ENCODE measurements at places on chromosomes 3 and 15.

GRCh38 chr3:128276146-128276435 is 122.8 kb downstream of the EEFSEC start:
- DNase-seq = no peak

DNA sequence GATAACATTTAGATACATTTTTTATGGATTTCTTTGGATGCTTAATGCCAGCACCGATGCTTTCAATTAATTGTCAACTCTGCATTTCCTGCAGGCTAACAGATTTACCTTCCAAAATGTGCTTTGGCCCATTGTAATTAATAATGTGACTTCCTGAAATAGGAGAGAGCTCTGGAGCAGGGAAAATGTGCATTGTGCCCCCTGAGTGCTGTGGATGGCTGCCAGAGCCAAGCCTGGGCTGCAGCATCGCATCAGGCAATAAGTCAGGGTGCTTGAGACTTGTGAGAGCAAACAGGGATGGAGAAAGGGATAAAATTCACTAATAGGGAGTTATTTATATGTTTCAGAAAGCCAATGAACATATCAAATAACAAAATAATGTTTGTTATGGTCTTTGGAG is 133.8 kb downstream of the MOBP start:
- no peak for DNase-seq

DNA sequence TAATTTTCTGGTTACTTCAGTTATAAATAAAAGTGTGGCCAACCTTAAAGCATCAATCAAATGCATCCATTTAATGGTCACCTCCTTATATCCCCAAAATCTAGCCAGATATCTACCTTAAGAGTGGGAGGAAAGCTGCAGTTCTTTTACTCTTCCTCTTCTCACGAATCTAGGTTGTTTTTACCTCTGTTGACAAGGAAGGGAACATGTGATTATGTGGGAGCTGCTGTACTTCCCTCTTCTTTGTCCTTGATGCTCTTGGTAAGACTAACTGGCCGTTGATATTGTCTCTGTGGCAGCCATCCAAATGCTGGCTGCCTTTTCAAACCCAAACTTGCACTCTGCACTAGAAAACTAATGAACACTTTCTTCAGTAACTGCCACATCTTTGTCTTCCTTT is 275.3 kb upstream of the CADM2 start:
- no peak for DNase-seq

- DNase-seq = peak; percentile 87
These were observed 486 bp downstream of the CDIN1 start for GRCh38 chr15:36579792-36580431.

DNA sequence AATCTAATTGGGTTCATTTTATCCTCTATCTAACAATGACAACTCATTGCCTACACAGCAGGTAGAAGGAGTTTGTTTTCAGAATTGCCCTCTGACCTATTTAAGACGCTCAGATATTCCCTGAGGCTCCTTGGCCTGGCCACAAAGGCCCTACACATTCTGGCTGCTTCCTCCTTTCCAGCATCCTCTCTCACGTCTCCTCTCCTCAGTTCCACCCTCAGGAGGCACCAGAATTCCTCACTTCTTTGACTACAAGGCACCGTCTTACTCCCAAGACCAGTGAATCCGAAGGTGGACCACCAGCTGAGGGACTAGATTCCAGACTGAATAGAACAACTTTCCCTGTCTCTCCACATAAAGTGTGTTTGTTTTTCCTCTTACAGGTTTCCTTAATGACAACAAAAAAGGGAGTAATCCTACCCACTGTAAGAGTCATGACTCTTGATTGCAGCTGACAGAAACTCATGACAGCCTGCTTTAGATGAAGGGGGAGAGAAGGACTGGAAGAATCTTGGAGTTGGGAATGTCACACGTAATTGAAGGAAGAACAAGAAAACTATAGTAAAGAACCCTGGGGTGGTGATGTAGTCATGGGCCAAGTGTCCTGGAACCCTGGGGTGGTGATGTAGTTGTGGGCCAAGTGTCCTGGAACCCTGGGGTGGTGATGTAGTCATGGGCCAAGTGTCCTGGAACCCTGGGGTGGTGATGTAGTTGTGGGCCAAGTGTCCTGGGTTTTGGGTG is 22.0 kb upstream of the MUC20 start:
- DNase-seq = no peak

DNA sequence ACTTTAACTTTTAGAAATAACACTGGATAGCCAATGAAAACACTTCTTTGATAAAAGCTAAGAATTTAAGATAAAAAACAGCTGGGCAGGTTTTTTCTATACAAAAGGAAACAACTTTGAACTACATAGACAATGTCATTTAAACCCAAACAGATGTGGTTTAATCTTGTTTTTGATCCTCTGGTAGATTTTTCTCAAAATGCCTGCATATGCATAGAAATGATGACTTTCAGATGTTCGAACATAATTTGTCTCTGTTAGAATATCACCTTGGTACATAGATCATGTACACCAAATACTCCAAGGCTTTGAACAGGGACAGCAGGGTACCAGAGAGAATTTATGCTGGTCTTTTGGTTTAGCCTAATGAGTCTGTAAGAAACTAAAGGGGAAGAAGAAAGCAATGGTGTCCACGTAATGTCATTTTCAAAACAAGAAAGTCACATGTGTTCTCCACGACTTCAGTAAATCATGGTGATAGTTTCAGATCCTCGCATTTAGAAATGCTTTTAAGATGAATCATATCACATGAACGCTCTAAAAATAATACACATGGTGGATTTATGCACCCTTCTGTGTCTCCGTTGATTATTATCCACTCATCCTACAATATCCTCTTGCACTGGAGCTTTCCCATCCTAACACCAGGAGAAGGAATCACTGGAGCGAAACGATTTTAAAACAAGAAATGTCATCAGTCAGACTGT is 160.1 kb upstream of the PDZRN3 start:
- DNase-seq = no peak

DNA sequence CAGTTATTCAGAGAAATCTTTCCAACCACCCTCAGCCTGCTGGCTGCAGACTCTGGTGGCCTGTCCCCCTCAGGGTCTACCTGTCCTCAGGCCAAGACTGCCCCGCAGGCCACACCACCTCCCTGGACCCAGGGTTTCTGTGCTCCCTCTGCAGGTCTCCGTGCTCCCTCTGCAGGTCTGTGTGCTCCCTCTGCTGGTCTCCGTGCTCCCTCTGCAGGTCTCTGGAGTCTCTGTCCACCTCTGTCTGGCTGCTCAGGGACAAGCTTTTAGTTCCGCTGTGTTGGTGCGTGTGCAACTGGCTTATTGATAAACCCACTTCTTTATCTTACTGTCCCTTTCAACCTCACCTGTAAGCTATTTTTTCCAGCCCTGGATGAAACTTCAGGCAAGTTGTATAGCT is 30.1 kb downstream of the BDH1 start:
- DNase-seq = no peak

DNA sequence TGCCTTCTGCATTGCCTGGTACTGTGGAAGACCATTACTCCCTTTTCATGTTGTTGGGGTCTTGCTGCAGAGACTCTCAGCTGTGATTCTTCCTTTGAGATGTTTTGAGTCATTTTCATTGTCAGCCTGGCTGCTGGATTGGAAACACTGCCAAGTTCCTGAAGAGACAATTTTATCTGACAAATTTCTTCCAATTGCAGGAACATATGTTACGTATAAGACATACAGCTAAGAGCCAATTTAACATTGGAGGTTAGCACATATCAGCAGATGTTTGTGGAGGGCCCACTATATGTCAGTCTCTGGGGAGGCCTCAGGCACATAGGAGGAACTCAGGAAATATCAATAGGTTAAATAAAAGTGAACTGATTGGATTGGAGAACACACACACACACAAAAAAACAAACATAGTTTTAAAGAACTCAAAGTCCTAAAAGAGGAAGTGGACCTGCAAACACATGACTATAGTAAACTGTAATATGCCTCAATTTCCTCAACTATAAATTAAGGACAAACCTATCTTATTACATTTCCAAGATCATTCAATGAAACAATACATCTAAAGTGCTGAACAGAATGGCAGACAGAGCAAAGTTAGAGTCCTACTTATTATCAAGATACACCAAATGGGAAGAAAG is 172.3 kb downstream of the MYRIP start:
- no peak for DNase-seq

DNA sequence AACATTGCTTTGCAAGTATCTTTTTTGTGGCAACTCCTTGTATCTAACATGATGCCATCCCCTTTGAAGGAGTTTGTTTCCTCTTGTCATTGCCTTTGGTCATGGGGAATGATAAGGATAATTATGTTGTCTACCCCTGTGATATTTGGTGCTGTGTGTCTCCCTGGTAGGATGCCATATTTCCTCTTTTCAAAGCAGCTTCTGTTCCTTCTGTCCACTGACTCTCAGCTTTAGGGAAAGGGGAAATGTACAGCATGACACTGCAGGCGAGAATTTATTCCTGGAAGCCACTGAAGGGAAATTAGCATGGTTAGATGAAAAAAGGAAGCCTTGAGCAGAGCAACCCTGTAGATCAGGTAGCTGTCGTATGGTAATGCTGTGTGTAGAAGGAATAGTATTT is 576.7 kb downstream of the CADM2 start:
- DNase-seq = no peak

DNA sequence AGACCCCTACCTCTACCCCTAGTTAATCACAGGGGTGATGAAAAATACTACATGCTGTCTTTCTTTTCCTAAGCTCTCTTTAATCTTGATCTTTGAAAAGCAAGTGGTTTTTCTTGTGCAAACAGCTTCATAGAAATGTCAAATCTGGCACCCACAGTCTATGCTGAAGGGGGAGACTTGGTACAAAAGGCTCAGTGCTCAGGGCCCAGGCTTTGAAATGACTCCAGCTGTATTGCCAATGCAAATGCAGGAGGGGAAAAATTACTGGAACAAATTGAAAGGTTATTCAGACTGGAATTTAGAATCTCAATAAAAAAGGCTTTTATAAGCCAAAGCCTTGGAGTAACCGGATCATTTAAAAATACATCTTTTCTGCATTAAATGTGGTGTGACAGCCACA is 223.9 kb downstream of the LRTM1 start:
- DNase-seq = no peak

DNA sequence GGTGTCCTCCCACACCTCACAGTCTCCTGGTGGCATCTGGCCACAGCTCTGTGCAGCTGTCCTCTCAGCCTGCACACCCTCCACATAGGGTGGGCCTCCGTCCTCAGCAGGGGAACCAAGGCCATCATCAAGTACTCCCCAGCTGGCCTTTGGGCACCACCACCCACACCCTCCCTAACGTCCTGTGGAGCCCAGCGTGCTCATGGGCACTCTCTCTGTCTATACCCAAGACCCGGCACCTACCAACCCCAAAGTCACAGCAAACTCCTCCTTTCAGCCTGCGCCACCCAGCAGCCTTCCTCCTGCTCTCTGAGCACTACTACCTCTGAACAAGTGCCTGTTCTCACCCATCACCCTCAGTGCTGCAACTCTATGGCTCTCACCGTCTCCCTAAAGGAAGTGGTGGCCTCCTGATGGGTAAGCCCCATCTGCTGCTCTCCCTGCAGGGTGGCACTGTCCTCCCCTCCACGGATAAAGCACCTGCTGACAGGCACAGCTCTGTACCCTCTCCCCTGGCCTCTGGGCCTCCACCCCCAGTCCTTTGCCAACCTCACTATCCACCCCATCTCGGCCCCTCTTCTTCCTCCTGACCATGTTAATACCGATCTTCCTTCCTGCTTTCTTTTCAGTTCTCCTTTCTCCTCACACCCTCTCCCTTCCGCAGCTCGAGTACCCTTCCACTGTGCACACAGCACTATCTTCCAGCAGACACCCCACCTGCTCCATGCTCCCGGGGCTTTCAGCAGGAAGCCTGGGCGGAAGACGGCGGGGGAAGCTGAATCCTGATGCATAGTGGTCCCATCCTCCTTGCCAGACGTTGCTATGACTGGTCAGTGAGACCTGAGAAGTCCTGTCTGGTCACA is 31.5 kb downstream of the SLC41A3 start:
- no peak for DNase-seq

GRCh38 chr3:178203165-178203564 is 333.1 kb upstream of the KCNMB2 start:
- no peak for DNase-seq

GRCh38 chr15:80942266-80942665 is 47.4 kb downstream of the MESD start:
- no peak for DNase-seq

- DNase-seq = no peak
These were observed 113.8 kb upstream of the STRIT1 start for GRCh38 chr3:155407331-155407730.

- DNase-seq = no peak
These were observed 210.8 kb upstream of the ARHGEF26 start for GRCh38 chr3:153910387-153910786.

DNA sequence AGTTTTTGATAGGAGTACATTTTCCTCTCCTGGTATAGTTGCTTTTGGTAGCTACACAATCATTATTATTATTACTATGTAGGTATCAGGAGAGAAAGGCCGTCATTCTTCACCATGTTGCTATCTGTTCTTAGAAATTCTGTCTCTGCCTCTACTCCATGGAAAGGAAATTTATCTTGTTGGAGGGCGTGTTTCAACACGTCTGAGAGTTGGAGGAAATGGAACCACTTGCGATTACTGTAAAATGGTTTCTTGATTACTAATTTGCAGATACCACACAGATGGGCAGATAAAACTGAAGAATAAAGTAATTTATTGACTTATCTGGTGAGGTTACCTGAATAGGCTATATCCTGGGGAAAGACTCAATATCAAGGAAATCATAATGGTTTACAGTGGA is 488.4 kb downstream of the NR2F2 start:
- DNase-seq = no peak

DNA sequence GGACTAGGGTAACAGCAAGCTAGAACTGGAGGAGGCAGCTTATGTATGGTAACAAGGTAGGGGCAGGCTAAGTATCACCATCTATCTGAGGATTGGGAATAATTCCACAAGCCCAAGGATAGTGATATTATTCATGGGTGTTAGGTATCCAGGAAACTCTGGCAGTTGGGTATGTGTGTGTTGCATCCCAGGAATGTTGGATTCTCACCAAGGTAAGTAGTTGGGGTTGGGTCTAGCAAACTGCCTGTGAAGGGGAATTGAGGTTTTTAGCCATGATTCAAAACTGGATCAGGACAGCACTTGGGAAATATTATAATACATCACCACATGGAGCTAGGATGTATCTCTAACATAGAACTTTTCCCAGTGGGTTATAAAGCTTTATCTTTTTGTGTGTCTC is 626.4 kb upstream of the GOLIM4 start:
- no peak for DNase-seq

- no peak for DNase-seq
These were observed 164.3 kb upstream of the LPP start for GRCh38 chr3:187989575-187990153.
